ENCODE measurements at places on chromosomes 16 and 17.

DNA sequence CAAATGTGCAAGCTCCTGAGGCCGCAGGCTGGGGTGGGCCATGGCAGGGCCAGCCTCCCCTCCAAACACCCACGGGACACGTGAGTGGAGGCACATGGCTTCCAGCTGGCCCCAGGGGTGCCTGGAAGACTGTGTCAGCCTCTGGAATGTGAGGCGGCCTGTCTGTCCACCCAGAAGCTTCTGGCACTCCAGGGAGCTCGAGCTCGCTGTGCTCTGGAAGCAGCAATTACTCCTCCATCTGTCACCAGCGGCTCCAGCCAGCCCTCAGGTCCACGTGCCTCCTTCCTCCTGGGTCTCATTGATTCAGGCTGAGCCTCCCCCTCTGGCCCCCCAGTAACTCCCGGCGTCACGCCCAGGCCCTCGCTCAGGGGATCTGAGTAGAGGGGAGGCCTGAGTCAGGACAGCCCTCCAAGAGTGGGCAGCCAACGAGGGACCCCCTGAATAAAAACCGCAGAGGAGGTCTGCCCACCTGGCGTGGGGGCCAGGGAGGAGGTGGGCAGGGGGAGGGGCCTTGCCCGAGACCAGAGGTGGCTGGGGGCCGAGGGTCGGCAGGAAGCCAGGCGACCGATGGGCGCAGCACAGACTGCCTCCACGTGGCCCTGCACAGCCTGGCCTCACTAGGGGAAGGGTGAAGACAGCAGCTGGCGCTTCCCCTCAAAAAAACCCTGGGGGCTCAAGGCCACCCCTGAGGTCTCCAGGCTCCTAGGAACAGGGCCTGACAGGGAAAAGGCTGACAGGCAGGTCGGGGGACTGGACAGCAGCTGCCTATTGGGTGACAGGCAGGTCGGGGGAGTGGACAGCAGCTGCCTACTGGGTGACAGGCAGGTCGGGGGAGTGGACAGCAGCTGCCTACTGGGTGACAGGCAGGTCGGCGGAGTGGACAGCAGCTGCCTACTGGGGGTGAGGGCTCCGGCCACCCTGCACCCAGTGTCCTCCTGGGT lies 11.9 kb downstream of the PIEZO1 start:
- DNase-seq, result peak; percentile 78

DNA sequence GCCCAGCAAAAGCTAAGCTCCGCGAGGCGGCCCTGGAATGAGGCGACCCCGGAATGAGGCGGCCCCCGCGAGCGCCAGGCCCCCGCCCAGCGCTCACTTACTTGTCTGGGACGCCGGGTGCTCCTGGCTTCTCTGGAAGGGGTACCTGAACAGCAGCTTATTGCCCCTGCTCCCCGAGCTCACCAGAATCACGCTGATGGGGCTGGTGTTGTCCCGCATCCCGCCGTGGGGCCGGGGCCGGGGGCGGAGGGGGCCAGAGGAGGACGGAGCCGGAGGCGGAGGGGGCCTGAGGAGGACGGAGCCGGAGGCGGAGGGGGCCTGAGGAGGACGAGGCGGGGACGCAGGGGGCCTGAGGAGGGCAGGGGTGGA lies 440 bp downstream of the NPRL3 start:
- no peak for DNase-seq

- no peak for DNase-seq
Observed at GRCh38 chr16:11602321-11602720, 15.6 kb upstream of the LITAF start.

GRCh38 chr17:78607038-78607437 lies 29.8 kb upstream of the DNAH17 start:
- DNase-seq, result no peak

GRCh38 chr17:3712811-3713463 lies 10.8 kb upstream of the HASPIN start:
- DNase-seq, result no peak

- DNase-seq, result peak; percentile 23
Observed at GRCh38 chr17:82893779-82894178, 54.0 kb upstream of the ZNF750 start.

DNA sequence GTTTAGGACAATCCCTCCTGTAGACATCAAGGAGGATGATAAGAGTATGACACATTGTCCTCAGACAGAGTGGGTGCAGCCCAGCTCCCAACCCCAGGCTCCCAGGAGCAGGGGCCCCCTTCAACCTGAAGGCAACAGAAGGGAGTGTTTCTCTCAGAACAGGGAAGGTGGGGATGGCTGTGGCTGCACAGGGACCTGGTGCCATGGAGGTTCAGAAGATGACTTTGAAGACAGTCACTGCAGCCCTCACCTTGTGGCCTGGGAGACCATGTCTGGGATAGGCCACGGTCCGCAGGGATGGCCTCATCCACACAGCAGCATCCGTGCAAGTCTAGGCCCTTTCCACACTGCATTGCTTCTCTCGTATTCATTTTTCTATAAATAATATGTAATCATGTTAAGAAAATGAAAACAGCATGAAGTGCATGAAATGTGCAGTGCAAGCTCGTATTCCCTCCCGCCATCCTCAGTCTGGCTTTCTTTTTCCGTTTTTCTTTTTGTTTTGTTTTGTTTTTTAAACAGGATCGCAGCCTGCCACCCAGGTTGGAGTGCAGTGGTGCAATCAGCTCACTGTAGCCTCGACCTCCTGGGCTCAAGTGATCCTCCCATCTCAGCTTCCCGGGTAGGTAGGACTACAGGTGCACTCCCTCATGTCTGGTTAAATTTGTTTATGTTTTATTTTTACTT lies 71.1 kb downstream of the METRNL start:
- no peak for DNase-seq

- no peak for DNase-seq
Observed at GRCh38 chr16:89570342-89570923, 5.1 kb upstream of the CPNE7 start.

- no peak for DNase-seq
Observed at GRCh38 chr17:41437769-41438168, 3.0 kb downstream of the KRT38 start.

GRCh38 chr17:69828087-69828486 lies 246.9 kb upstream of the KCNJ16 start:
- DNase-seq, result peak; percentile 27

DNA sequence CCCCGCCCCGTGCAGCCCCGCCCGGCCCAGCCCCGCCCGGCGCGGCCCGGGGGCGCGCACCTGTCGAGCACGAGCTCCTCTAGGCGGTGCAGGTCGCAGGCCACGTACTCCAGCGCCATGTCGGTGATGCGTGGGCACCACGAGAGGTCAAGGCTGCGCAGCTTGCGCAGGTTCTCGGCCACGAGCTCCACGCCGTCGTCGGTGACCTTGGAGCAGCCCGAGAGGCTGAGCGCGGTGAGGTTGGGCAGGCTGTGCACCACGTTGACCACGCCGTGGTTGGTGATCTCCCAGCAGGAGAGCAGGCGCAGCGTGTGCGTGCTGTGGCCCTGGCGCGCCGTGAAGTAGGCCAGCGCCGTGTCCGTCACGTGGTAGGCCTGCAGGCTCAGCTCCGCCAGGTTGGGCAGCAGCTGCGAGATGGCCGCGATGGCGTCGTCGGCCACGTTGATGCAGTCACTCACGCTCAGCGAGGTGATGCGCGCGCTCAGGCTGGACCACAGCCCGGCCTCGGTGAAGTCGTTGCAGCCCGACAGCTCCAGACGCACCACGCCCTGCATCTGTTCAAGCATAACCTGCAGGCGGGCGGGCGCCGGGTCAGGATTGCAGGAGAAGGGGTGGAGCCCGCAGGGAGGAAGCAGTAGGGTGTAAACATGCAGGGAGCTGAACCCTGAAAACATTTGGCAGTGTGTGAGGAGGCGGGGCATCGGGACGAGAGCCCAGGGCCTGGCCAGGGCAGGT lies 5.3 kb upstream of the WDR24 start:
- no peak for DNase-seq

DNA sequence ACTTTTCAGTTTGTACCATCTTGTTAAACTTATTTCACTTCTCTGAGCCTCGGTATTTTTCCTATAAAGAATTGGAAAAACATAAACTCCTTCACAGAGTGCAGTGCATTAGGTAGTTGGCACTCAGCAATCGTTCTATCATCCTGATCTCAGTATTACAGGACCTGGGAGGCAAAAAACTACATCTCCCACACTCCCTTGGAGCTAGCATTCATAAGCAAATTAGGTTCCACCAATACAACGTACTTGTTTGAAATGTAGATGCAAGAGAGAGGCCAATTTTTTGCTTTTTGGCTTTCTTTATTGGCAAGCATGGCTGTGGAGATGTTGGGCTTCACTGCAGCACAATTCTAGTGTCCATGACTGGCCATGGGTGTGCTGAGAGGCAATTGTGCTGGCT lies 285.2 kb downstream of the CA10 start:
- no peak for DNase-seq

DNA sequence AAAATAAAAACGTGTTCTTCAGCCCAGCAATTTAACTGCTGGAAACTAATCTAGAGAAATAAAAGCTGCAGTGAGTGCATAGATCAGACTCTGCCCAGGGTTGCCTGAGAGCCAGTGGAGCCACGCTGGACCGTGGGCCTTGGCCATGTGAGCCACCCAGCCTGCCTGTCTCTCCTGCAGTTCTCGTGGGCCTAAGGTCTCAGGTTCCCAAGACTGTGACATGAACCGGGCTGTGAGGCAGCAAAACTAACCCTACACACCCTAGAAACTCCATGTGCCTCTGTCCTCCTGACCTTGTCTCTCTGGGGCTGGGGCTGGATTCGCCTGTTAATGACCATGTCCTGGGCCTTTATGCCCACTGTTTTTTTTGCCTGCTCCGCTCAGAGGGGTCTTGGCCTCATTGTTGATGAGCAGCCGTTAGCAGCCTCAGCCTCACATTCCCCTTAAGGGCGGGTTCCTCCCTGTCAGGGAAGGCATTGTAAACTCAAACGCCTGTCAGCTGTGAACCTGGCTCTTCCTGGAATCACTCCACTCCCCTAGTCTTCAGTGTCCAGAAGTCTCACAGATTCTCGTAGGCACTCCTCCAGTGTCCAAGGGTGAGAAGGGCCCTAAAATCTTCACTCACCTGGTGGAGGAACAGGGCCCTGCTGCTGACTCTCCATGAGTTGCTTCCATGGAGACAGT lies 16.9 kb downstream of the C16orf90 start:
- no peak for DNase-seq

DNA sequence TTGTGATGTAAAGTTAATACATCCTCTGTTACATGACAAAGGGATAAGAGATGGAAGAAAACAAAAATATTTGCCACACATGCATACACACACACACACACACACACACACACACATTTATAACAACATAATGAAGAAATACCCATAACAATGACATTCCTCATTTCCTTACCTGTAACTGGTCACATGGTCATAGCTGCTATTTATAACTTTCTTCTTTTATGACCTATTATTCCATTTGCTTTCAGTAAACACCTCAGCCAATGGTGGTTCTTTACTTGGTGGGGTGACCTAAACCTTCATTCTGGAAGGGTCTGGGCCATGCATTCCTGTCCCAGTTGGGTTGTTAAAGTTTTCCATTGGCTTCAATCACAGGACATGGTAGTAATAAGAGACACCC lies 5.3 kb downstream of the MT2A start:
- DNase-seq, result no peak

DNA sequence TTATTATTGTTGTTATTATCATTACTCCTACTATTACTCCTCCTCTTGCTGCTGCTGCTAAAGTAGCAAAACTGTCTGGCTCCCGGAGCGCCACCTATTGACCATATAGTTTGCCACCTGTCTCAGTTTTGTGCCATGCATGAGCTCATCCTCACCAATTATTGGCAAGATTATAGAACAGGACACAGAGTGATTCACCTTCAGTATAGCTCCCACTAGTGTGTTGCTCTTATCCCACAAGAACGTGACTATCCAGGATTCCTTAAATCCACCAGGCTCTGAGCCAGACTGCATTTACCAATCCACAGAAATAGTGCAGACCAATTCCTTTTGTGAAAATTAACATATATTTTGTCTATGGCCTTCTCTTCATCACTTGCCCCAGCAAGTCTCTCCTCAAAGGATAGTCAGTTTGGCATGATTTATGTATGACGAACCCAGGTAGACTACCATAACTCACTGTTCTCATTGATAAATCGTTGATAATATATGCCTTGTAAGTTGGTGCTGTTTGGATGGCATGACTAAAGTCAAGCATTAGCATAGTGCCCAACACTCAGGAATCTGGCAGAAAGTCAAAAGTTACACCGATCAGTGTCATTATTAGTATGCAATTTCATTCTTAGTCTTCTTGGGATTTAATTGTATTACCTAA lies 405.5 kb upstream of the HSBP1 start:
- DNase-seq, result no peak

GRCh38 chr16:11215935-11216556 lies 40.0 kb downstream of the SOCS1 start:
- no peak for DNase-seq

DNA sequence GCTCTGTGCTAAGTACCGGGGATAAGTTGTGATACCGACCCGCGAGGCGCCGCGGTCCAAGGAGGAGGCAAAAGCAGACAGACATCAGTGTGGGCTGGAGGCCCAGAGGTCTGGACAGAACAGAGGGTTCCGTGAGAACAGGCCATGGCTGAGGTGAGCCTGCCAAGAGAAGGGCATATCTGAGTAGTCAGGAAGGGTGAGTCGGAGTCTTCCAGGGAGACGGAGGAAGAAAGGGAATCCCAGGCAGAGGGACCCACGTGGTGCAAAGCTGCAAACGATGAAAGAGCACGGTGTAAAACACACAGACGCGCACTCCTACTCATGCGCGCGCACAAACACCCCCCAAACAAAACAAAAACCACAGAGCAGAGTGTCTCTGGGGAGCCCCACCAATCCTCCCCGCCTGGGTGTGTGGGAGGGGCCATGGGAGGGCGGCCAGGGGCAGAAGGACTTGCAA lies 18.1 kb downstream of the RHBDL3 start:
- peak; percentile 48 for DNase-seq

- DNase-seq, result no peak
Observed at GRCh38 chr16:88769617-88770460, 15.2 kb downstream of the PIEZO1 start.

DNA sequence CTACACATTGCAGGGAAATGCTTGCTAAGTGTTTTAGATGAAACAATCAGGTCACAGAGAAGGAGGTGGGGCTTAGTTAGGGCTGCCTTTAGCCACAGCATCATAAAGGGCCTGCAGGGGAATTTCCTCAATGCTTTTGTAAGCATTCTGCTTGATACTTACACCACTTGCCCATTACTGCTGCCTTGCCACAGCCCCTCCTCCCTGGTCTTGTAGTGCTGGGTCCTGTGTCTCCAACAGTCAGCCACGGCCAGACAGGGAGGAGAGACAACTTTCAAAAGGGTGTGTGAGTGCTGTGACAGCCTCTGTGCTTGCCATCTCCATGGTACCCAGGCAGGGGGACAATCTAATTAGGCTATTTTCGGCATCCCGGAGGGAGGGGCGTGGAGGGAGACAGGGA lies 111.2 kb downstream of the SHISA9 start:
- DNase-seq, result no peak

GRCh38 chr17:39926135-39926587 lies 1.2 kb downstream of the ORMDL3 start:
- no peak for DNase-seq

GRCh38 chr16:88784074-88784855 lies 755 bp downstream of the PIEZO1 start:
- DNase-seq, result peak; percentile 83

GRCh38 chr17:81832608-81833159 lies 407 bp downstream of the MCRIP1 start:
- DNase-seq, result no peak

- DNase-seq, result no peak
Observed at GRCh38 chr16:12900599-12901203, 697 bp upstream of the SHISA9 start.
